ENCODE measurements at places on chromosomes 7 and 10.

- DNase-seq = no peak
Observed at GRCh38 chr7:87128861-87129267, 23.4 kb upstream of the DMTF1 start.

DNA sequence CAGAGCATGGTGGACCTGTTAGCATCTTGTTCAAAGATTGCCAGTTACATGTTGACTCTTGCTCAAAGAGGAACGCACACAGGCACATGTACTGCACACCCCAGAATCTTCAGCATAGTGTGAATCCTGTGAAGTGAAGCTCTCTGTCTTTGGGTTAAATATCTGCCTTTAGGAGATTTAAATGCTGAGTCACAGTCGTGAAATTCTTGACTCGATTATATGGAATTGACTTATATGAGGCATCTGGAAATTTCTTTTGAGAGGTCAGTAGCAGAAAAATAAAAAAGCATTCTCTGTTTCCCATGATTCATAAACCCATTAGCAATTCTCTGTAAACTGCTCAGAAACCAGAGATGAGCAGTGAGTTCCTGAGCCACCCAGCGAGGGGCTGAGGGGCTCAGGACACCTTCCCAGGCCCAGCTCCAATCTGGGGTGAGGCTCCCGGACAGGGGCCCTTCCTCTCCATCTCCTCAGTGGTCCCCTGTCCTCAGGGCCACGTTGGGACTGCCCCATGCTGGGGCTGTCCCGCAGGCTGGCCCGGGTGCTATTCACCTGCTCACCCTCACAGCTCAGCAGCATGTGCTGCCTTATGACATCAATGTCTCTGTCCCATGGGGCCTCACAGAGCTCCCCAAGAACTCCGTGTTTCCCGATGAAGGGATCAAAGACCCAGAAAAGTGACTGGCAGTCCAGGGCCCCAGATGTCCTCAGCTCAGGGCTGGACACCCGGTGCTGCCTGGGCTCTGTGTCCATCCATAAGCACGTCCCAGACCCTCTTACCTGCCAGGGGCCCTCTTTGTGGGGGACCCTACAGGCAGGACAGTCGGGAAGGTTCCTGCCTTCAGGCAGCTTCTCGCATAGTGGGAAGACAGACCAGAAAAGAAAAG, 50.0 kb upstream of the INSIG1 start:
- no peak for DNase-seq

DNA sequence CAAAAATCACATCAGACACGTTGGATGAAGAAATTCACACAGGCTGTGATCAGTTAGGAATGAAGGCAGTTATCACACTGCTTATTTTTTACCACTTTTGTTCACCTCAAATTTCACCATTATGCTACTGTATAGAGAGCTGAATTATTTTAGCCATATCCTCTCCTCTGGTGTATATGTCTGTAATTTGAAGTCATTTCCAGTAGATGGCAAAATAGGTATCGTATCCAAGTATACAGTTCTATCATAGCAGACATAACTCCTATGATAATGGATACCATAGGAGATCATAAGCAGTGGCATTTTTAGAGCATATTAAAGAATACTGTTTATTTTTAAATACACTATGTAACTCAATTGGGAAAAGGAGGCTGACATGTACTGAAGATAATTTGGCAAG, 909.7 kb downstream of the DNAJB9 start:
- no peak for DNase-seq

- DNase-seq = no peak
Observed at GRCh38 chr7:64599359-64599758, 36.5 kb upstream of the ZNF680 start.

DNA sequence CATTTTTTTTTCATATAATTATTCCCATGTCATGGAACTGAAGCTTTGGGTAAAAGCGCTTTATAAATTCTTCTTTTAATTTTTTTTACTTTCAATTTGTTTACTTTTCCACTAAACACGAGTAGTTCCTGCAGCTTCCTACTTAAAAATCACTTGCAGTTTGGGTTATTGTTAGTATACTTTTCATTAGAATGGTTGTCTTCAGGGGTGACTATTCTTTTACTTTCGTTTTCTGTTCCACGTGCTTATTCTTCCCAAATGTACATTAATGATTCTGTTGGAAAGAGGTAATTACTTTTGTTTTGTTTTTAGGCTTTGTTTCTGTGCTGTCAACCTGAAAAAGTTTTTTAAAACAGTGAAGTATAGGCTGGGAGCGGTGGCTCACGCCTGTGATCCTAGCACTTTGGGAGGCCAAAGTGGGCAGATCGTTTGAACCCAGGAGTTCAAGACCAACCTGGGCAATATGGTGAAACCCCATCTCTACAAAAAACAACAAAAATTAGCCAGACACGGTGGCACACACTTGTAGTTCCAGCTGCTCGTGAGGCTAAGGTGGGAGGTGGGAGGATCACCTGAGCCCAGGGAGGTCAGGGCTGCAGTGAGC, 5.2 kb upstream of the CFAP69 start:
- DNase-seq = no peak

DNA sequence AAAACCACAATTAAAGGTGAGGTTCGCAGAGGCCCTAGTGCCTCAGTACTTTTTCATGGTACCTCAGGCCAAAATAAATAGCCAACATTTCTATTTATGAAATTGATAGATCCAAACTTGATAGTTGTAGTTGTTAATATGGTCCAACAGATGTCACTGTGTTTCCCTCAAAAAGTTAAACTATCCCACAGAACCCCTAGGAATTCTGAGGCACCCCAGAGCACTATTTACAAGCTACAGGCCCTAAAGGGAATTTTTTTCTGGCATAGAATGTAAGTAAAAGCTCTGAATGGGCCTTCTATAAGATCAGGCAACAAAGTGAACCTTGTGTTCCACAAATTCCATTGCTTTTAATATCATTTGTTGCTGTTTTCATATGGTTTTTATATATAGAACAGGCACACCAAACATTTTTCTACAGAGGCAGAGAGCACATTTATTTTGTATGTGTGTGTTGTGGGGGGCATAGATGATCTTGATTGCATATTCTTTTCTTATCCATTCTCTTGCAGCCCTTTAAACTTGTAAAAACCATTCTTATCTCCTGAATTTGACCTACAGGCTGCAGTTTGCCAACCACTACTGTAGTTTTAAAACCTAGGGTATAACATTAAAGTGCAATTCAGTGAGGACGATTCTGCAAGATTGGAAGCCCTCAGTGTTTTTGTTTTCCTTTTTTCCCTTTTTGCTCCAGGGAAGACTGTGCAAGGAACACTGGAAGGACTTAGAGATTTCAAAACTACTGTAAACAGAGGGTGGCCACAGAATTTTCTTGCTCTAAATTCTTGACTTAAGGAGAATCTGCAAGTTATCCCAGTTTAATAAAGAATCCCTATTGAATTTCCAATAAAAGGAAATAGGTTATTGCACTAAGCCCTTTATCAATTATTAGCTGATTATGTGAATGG, 3.5 kb upstream of the ARL4A start:
- no peak for DNase-seq

- DNase-seq = no peak
Observed at GRCh38 chr10:126224967-126225671, 163.2 kb downstream of the ADAM12 start.

- DNase-seq = no peak
Observed at GRCh38 chr10:113068178-113068890, 118.3 kb downstream of the TCF7L2 start.

DNA sequence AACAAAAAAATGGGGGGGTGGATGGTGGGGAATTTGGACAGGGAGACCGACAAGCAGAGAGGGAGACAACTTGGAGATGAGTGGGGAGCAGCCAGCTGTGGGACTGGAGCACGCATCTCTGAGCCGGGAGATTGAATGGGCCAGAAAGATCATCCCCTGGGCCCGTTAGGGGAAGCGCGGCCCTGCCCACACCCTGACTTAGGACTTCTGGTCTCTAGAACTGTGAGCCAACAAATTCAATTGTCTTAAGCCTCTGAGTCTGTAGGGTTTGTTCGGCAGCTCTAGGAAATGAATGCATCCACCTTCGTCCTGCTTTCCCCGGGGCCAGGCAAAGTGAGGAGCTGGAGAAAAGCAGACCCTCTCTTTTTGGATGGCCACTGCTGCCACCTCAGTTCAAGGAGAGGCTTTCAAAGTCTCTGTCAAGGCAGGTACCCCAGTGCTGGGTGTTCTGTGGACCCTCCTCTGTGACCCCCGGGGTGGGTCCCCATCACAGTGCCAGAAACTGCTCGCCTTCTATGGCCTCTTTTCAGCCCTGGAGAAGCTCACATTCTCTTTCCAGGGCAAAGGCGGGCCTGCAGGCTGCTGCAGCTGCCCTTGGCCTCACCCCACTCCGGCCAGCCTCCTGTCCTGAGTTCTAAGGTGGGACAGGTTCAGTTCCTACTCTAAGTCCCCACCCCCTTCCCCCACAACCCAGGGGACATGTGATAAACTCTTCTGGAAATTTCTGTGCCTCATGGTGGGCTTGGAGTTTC, 423.2 kb downstream of the RPS24 start:
- DNase-seq = no peak

DNA sequence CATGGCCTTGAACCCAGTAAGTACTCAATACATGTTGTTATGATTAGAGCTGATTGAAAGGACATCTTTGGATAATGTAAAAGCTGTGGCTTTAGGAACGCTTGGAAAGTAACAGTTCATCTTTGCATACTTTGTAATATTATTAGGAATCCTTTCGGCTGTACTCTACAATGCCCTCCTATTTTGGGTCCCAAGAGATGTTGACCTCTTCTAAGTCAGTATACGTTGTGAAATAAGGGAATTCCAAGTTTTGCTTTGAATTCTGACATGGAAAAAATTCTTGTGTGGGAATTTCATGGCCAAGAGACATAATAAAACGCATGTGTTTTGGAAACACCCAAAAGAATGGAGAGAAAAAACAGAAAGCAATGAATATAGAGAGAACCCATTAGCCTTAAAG, 7.7 kb downstream of the AGR3 start:
- no peak for DNase-seq

- DNase-seq = no peak
Observed at GRCh38 chr10:113128450-113129070, 178.5 kb downstream of the TCF7L2 start.

DNA sequence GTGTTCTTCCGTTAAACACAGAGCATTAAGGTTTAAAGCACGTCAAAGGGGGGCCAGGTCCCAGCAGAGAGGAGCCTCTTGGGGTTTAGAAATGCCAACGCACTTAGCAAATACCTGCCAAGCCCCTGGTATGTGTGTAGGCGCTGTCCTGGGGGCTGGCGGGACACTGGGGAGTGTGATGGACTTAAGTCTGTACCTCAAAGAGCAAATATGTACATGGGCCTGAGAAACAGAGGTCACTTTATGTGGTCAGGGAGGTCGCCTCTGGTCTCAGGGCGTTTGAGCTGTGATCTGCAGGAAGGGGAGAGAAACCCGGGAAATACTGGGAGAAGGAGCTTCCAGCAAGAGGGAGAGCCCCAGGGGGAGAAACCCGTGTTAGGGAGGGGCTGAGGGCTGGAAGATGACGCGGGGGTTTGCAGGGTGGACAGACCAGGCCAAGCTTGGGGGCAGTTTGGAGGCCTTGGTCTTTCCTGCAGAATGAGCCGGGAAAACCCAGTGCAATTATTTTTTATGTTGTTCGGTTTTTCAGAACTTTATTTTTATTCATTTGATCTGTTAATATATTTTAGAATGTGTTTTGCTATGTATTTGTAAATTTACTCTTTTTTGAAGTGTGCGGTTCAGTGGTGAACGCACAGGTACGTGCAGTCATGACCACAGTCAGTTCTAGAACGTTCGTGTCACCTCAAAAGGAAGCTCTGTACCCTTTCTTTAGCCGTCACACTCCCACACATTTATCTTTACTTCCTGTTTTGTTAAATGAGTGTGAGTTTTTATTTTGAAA, 441.4 kb upstream of the FOXK1 start:
- DNase-seq = no peak

DNA sequence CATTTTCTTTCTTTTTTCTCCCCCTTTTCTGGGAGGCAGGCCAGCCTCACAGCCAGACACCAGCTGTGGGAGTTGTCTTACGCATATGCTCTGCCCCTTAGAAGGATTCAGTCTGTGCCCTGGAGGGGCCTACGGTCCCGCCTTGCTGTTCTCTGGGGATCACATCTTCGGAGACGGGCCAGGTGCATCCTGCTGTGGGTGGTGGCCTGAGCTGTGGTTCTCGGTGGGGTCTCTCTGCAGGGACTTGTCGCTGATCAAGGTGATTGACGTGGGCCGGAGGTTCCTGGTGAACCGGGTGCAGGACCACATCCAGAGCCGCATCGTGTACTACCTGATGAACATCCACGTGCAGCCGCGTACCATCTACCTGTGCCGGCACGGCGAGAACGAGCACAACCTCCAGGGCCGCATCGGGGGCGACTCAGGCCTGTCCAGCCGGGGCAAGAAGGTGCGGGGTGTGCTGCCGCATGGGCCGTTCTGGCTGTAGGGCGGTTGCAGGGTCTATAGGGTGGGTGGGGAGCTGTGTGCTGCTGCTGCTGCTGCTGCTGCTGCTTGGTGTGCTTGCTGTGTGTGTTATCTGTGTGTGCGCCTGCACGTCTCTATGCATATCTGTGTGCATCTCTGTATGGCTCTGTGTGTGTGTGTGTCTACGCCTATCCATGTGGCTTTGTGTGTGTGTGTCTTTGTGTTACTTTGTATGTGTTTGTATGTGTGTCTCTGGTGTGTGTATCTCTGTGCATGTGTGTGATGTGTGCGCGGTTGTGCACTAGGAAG, 17.9 kb downstream of the PFKFB3 start:
- DNase-seq = no peak

GRCh38 chr10:12724807-12725579, 276.5 kb downstream of the CCDC3 start:
- DNase-seq = no peak

GRCh38 chr7:128380483-128381106, 19.1 kb upstream of the PRRT4 start:
- no peak for DNase-seq

GRCh38 chr10:60627778-60628748, 150.2 kb upstream of the CDK1 start:
- no peak for DNase-seq

DNA sequence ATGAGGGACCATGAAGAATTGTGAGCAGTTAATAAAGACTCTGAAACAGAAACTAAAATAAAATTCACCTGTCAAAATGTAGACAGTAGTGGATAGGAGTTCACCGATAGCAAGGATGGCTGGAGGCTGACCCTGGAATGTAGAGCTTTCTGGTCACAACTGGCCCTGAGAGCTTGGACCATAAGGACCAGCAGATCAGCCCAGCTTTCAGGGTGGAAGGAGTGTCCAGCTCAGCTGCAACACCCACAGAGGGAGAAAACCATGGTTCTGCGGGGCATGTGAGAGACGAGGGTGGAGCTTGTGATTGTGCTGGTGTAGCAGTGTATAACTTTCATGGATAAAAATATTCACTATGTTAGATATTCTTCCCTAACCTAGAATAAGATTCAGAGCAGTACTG, 199.9 kb downstream of the KCND2 start:
- no peak for DNase-seq

DNA sequence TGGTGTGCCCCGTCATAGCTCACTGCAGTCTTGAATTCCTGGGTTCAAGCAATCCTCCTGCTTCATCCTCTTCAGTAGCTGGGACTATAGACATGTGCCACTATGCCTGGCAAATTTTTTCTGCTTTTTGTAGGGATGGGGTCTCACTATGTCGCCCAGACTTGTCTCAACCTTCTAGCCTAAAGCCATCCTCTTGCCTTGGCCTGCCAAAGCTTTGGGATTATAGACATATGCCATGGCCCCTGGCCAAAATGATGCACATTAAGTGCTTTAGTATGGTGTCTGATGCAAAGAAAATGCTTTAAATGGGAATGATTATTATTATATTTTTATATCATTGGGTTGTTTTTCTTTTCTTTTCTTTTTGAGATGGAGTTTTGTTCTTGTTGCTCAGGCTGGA, 33.2 kb upstream of the VCL start:
- no peak for DNase-seq

Data from stimulated activated CD4-positive, alpha-beta T cell treated with anti-CD3 and anti-CD28 coated beads, Interleukin-1b, Interleukin-23, amount 100 ng/mL, for 48 hours (primary cell).